ENCODE measurements at places on chromosomes 1 and 21.

GRCh38 chr1:18444563-18444962, 36.2 kb upstream of the KLHDC7A start:
- no peak for DNase-seq

GRCh38 chr1:101227837-101228236, 9.0 kb upstream of the S1PR1 start:
- no peak for DNase-seq

DNA sequence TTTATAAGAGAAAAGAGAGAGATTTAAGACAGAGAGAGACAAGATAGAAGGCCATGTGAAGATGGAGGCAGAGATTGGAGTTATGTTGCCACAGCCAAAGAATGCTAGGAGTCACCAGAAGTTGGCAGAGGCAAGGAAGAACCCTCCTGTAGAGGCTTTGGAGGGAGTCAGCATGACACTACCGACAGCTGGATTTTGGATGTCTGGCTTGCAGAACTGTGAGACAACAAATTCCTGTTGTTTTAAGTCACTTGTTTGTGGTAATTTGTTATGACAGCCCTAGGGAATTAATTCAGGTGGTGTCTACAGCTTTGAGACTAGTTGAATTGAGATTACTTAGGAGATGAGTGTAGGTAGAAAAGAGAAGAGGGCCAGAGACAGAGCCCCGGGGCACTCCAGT, 158.5 kb downstream of the DNM3 start:
- DNase-seq, result no peak

- peak; percentile 62 for DNase-seq
Observed at GRCh38 chr1:13808729-13809131, 108.7 kb downstream of the PRDM2 start.

GRCh38 chr1:103170609-103171008, 62.3 kb upstream of the COL11A1 start:
- no peak for DNase-seq

GRCh38 chr1:2110738-2111673, 60.8 kb downstream of the PRKCZ start:
- no peak for DNase-seq

DNA sequence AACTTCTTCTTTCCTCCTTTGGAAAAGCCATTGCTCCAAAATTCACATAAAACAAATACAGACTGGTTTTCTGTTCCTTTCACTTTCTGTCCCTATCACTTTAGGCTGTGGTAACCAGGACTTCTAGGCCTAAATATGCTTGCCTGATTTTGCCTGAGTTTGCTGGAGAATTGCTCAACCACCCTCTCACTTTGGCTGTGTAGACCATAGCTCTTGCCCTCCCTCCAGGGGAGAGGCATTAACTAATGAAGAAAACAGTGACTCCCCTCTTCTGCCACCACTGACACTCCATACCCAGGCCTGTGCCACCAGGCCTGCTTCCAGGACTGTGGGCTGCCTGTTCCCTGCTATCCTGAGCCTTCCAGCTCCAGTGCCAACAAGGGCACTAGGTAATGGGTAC, 163.5 kb downstream of the TOMM20 start:
- peak; percentile 70 for DNase-seq

Measured in left lobe of liver (tissue), 2 donors.